LHCN-M2 (cell line): ENCODE measurements at places on chromosomes 16 and 17. TPM values are rescaled to one million over a fixed set of nuclear protein-coding genes. Genes with fewer than 3 reads are reported as not detected.

The ZNF469 gene
- total RNA-seq: 0.38 and 0.46 TPM in 2 replicates

The RTN4RL1 gene
- 0.64 and 0.69 TPM in 2 replicates for total RNA-seq

DNA sequence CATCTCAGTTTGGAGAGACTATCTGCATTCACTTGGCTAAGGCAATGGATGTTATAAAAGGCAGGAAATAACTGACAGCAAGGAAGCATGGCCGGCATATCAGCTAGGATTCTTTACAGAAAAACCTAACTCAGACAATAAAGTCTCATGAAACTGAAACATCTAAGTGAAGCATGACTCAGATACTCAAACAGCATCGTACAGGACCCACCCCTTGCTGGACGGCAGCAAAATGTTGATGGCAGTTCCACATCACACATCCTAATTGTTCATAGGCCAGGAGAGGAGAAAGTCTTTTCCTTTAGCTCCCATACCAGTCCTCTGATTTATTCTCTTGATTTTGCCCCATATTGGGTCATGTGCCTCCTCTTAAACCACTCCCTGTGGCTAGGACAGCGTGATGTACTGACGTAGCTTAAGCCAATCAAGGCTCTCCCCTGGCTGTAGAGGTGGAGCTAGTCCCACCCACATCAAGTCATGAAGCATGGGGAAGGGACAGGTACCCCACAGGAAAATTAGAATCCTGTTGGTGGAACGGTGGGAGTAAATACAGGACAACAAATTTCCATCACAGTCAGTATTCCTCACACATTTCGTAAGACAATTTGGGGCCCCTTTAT is 178.9 kb downstream of the IRX3 start:
- no peak for DNase-seq

DNA sequence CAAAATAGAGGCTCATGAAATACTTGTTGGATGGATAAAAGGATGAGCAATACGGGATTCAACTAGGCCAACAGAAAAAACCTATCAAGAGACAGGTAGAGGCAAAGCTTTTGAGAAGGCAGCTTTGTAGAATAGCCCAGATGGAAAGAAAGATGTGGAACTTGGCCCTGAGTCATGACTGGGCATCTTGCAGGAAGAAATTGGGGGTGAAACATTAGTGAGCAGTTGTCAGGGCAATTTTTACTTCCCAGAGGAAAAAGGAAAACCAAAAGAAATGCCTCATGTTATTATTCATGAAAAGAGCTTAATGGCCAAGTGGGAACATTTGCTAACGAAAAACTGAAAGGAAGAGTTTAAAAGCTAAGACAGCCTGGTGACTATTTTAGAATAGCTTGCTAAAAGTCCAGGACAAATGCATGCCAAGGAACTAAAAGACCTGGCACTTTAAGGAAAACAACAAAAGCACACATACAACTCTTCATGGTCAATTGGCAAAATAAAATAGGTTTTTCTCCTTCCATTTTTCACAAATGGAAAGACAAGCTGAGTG is 180.1 kb downstream of the HS3ST3A1 start:
- peak; percentile 78 for DNase-seq

DNA sequence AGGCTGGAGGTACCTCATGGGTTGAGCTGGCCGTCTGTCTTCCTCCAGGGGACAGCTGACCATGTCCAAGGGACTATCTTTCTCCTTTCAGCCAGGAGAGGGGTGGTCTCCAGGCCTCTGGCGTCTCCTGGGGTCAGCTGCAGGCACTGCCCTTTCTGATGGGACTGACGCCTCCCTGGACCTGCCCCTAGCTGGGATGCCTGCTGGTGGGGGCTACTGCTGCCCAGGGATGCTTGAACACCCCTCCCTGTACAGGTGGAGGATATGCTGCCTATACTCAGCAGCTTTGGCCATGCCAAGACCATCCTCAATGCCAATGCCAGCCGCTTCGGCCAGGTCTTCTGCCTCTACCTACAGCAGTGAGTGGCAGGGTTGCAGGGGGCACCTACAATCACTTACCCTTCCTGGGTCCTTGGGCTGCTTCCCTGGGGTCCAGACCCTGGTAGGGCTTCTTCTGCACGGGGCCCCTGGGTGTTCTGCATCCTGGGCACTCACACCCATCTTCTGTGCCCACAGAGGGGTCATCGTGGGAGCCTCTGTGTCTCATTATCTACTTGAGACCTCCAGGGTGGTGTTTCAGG is 4.2 kb downstream of the MYO15B start:
- DNase-seq: no peak
